ENCODE measurements at places on chromosomes 11 and 22.

DNA sequence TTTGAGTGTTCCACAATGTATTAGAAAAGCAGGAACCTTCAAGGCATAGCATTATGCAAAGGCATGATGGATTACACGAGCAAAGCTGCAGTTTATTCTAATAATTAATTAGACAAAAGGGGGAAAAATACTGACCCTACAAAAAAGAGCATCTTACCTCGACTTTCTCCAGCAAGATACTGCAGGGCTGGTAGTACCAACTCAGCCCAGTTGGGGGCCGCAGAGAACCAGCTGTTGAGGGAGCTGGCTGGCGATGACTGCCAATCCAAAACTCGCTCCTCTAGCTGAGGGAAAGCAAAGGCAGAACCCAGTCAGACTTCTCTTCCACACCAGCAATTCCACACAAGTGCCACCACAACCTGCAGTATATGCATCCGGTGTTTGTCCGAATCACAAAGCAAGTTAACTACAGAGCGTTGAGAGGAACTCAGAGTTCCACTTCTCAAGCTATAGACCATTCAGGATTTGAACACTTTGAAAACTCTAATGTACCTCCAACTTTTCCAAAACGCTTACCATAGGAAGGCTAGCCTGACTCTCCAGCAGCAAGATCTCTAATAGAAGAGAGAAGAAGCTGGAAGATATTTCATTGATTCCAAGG lies 13.7 kb downstream of the NFRKB start:
- DNase-seq: peak; percentile 84

DNA sequence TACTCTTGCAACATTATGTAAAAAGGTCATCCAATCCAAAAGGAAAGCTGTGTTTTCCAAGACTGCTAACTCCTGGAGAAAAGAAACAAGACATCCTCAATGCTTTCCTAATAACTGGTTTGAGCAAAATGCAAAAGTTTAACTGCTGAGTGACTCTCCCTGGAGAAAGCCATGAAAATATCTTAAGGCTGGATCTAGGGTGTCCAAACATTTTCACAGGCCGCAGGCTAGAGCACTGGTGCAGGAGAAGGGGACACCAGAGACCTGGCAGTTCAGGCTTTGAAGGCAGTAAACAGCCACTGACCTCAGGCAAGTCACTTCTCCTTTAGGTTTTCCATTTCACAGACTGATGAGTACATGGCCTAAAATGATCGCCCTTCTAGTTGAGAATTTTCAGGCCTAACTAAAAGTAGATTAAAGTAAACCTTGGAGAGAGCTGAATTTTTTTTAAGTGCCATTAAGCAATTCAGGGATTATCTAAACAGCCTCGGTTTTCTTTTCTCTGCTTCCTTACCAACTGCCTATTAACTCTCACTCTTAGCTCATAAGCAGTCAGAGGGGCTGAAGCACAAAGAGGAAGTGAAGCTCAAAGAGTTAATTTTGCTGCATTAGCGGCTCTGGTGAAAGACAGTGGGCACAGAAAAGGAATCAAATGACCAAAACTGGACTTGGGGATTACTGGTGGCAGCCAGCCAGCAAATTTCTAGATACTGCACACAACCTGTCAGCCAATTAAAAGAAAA lies 2.3 kb downstream of the CHKA start:
- DNase-seq: peak; percentile 61

DNA sequence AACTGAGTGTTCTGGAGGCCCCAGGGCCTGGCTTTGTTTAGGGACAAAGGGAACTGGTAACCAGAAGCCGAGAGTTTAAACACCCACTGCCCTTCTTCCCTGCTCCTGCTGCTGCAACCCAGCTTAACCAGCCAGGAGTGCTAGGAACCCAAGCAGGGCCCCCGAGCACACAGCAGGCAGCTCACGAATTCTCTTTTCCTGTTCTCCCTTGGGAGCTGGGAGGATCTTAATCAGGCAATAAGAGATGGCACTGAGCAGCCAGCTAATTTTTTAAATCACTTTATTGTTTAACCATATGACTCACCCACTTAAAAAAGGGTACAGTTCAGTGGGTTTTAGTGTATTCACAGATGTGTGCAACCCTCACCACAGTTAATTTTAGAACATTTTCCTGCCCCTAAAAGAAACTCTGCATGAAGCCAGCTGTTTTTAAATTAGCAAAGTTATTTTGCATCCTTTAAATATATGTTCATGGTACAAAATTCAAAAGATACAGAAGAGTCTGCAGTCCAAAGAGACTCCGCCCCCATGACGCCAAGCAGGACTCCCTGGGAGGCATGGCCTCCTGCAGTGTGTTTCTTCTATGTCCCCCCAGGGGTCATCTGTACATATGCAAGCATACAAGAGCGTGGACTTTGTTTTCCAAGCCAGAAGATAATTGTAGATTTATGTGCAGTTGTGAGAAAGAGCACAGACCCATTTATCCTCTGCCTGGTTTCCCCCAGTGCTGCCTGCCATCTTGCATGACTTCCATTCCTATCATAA lies 18.9 kb upstream of the PPP6R3 start:
- DNase-seq: no peak

DNA sequence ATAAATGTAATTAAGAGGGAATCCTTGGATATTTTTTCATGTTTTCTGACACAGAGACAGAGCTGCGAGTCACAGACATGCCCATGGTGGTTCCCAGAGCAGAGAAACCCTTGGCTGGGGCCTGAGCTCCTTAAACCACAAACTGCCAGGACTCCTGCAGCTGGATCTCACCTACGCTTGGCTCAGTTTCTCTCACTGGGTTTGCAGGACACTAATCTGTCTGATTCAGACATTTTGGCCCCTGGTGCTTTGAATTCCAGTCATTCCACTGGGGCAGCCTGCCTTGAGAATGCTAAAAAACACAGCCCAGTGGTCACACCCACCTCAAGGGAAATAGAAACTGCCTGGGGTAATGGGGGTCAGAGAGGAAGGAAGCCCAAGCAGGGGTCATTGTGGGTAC lies 122.6 kb downstream of the CCDC81 start:
- DNase-seq: peak; percentile 92

DNA sequence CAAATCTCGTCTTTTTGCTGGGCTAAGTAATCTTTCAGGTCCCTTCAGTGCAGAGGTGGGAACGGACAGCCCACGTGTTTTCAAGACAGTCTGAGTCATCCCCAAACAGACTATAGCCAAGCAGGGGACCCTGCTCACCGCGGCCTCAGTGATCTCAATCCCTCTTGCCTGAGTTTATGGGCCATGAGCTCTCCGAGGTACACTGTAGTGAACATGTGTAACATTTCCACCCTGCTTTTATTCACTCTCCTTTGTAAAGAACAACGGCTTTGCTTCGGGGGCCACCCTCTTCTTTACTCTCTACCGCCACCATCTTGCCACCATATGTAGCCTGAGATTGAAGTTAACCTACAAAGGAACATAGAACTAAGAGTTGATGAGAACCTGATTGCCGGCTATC lies 11.5 kb upstream of the KCTD14 start:
- no peak for DNase-seq
